ENCODE measurements at places on chromosomes 12 and 14.

- no peak for DNase-seq
Observed at GRCh38 chr12:97595426-97595831, 132.8 kb downstream of the RMST start.

- DNase-seq, result no peak
Observed at GRCh38 chr12:34599530-34600513, 577.5 kb downstream of the ALG10 start.

DNA sequence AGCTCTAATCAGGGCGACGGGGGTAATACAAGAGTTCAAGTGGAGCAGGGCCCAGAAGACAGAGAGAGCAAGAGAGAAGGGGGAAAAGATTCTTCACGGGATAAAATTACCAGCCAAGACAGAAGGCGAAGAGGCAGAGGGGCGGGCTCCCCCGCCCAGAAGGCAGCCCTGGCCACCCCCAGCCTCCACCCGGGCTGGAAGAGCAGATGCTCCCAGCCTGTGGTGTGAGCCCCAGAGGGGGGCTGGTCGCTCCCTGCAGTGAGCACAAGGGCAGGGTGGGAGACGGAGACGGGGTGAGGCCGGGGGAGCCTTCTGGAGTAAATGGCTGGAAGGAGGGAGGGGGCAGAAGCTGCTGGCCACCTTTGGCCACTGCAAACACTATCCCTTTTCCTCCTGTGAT lies 1035.6 kb downstream of the VRK1 start:
- DNase-seq, result no peak

DNA sequence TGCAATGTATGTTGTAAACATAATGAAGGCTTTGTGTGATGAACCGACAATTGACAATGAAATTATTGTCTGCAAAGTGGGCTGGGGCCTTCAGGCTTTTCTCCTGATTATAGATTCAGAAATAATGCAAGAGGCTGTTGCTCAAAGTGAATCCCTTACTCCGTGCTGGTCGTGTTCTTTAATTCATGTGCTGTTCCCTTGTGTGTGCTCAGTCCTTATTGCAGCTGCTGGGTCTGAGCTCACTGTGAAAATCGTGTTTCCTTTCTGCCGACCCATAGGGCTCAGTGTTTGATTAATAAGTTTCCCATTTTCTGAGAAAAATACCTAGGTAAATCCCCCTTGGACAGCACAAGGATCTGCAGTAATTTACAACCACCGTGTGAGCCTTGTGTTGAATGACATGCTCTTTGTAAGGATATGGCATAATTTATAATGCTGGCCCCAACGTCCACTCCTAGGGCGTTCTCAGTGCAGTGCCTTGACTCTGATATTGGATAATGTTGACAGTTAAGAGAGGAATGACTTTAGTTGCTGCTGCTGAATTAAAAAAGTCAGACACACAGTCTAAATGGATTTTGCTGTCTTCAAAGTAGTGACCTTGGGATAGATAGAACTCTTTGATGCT lies 81.6 kb downstream of the RGS6 start:
- no peak for DNase-seq
